CD14-positive monocyte (primary cell): ENCODE measurements at places on chromosomes 12 and 14. TPM values are rescaled to one million over a fixed set of nuclear protein-coding genes. Genes with fewer than 3 reads are reported as not detected.

The ETFBKMT gene
- 0.22 and 0.67 TPM in 2 replicates for polyA plus RNA-seq

The SERPINA9 gene
- polyA plus RNA-seq = not detected in 2 replicates

The KRT6C gene
- polyA plus RNA-seq = not detected in 2 replicates

The APOF gene
- not detected for polyA plus RNA-seq

The B4GALNT1 gene
- polyA plus RNA-seq = not detected

The RHEBL1 gene
- polyA plus RNA-seq = 0.66 and 0.96 TPM in 2 replicates

The MGAT4C gene
- polyA plus RNA-seq = not detected

The GCH1 gene
- polyA plus RNA-seq = 55.3 TPM

The GALNT4 gene
- 10.7 TPM for polyA plus RNA-seq

The LEMD3 gene
- polyA plus RNA-seq = 12.3 TPM

The DNAJC22 gene
- not detected in 2 replicates for polyA plus RNA-seq

The C12orf75 gene
- polyA plus RNA-seq = 0.27 and 0.45 TPM in 2 replicates

The TMEM117 gene
- 0.09 and 0.11 TPM in 2 replicates for polyA plus RNA-seq
